Stimulated activated CD4-positive, alpha-beta T cell treated with anti-CD3 and anti-CD28 coated beads, Interleukin-4, amount 100 ng/mL, for 48 hours (primary cell): ENCODE measurements at places on chromosomes 16 and 17.

- no peak for DNase-seq
Observed at GRCh38 chr16:51876934-51877333, 670.0 kb downstream of the TOX3 start.

GRCh38 chr17:64150237-64151015 is 20.5 kb upstream of the ERN1 start:
- no peak for DNase-seq

DNA sequence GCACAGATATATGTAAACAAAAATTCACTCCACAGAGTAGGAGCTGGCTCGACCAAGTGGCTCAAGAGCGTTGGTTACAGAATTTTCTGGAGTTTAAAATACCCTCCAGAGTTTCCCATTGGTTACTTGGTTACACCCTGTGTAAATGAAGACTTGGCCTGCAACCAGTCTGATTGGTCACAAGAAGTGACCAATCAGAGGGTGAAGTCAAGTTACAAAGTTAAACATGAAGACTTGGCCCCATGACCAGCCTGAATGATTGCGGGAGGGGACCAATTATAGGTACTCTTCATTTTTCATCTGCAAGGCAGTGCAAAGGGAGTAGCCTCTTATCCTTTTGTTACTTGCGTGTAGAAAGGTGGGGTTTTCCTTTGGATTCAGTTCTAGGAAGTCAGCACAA is 121.3 kb upstream of the SALL1 start:
- no peak for DNase-seq

DNA sequence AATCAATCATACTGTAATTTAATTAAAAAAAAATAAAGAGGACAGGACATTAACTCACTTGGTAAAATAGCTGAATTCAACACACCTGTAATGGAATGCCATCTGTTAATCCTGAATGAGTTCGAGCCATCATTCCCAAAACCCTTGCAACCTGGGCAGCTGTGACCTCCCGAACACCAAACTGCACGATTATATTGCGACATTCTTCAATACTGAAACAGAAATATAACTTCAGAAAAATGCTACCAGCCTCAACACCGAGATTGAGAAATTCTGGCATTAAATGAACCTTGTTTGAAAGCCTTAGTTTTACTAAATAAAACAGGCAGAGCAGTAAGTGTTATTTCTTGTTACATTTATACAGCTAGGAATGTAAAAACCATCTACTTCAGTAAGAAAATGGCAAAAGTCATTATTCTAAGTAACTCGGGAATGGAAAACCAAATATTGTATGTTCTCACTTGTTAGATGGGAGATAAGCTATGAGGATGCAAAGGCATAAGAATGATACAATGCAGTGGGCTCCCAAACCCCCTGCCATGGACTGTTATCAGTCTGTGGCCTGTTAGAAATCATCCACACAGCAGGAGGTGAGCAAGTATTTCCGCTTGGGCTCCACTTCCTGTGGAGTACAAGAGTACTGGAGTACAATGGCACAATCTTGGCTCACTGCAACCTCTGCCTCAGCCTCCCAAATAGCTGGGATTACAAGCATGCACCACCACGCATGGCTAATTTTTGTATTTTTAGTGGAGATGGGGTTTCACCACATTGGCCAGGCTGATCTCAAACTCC is 46.5 kb downstream of the CNOT1 start:
- no peak for DNase-seq

DNA sequence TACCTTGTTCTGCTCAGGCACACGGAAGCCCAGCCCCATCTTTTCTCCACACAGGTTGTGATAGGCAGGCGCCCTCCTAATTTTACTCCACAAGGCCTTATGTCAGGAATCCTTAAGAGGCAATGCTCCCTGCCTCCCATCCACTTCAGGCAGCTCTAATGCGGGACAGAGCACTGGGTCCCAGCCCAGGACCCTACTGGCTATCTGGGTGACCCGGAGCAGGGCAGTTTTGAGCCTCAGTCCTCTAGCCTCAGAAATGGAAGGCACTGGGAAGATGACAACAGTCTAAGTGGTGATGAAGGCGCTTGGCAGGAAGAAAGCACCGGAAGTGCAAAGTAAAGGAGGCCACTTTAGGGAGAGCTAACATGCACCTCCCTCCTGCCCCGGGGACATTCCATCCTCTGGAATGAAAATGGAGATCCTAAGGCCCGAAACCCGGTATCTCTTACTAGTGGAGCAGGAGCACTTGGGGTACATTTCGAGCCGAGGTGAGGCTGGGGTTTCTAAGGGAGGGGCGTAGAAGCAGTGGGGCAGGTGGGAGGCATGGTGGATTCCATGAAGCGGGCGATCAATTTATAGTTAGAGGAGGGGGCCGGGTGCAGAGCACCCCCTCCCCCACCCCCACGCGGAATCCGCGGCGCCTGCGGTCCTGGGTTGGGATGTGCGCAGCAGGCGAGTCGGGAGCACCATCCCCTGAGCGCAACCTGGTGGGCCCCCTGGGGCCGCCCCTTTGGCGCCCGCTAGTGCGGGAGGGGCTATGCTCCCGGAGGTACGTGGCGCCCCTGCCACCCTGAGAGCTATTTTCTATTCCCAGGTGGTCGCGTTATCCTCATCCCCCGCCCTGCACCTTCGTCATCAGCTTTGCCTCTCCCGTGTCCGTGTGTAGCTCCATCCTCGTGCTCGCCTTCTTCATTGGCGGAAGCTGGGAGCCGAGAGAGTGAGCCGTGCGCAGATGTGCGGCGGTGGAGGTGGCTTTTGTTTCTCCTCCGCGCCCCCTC is 4.9 kb downstream of the MT1F start:
- DNase-seq = no peak

GRCh38 chr17:12537436-12537835 is 128.3 kb upstream of the MYOCD start:
- DNase-seq = no peak

- no peak for DNase-seq
Observed at GRCh38 chr16:23642246-23642774, 1.0 kb downstream of the DCTN5 start.

DNA sequence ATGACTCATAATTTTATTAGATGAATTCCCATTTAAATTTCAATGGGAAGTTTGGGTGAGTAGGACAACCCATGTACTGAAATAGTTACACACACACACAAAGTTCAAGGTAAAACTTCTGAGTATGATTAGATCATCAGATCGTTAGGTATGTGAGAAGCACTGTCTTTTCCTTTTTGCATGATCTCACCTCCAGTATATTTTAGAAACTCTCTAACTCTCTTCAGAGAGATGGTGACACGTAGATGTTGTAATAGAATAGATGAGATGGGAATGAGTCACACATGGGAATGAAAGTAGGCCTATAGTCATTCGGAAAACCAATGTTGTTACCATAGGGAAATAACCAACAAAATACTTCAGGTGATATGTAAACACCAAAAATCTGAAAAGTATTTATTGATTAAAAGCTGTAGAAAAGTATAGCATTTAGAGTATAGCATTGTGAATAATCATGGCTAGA is 22.2 kb downstream of the KRT23 start:
- no peak for DNase-seq

DNA sequence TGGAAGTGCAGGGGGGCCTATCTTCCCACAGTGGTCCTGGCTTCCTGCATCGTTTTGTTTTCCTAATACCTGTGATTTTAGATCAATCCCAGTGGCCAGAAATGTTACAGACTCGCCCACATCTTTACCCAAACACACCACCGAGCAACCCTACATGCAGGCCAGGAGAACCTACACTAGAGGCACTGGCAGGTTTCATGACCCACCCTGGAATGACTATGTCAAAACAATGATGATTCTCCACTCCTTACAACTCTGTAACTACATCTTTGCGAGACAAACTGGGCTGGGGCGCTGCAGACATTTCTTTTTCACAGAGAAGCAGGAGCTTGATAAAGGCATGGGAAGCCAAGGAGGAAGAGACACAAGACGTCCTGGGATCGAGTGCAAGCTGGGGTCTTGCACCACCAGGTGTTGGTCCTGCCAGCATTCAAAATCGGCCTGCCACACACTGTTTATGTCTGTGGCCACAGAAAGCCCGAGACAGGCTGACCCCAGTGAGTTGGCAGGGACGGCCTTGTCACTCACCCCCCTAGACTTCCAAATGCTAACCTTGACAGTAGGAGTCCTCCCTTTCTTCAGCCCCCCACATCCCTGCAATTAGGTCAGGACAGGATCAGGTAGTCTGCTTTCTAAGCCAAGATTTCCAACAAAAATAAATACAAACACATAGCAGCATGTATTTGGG is 32.5 kb downstream of the UBE2O start:
- no peak for DNase-seq

DNA sequence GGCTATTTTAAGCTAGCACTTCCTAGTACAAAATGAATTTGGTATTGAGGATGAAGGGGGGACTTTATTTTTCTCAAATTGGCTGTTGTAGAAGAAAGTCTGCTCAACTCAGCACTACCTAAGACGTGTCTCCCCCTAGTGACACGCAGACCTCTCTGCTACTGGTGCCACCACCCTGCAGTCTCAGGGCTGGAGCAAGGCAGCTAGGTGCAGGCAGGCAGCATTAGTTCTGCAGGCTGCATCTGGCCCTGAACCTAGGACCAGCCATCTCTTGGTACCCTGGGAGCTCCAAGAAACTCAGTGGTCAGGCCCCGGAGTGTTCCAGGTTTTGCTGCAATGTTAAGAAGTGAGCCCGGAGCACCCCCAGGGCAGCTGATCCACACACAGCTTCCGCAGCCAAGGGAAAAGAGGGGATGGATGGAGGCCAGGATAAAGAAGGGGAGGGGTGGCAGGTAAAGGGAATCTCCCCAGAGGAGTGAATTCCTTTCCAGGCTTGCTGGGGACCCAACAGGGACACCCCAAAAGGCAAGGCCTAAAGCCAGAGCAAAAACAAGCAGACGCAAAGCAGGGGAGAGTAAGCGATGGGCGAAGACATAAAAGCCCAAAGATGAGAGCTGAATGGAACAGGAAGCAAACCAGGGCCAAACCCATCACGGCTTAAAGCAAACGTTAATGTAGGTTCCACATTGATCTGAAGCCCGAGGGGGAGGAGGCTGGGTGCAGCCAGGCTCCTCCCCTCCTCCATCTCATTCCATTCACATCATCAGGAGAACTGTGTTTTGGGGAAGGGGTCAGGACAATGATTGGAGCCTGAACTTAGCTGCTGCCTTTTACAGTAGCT is 200.5 kb downstream of the ZFHX3 start:
- no peak for DNase-seq

DNA sequence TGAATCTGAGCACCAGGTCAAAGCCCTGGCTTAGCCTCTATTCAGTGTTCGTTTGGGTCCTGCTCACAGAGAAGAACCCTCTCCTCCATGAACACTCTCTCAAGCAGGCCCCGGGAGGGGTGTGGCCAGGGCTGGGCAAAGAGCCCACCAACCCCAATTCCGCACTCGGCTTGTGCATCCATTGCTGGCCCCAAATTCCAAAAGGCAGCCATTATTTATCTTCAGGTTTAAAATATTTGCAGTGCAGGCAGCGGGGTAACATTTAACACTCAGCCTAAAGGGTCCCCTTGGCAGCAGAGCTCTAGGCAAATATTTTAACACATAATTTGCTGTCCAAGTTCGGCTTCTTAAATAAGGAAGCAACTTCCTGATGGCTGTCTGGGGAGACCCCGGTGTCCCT is 115.7 kb downstream of the ZNF423 start:
- no peak for DNase-seq

DNA sequence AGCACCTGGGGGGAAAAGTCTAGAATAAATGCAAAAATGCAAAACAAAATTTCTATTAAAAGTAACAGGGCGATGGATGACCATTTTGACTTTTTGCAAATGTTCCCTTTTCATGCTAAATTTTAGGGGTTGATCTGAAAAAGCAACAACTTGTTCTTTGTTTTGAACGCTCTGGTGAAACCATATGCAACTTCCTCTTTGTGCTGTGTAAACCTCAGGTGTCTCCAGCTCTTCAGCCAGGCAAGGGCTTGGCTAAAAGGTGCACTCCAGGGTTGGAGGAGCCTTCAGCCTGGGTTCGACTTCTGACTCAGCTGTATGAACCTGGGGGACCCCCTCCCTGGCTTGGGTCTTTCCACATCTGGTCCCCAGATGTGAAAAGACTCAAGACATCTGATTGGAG is 9.5 kb downstream of the IRF8 start:
- no peak for DNase-seq

GRCh38 chr17:75927286-75927922 is 13.4 kb downstream of the FBF1 start:
- DNase-seq = peak; percentile 6

DNA sequence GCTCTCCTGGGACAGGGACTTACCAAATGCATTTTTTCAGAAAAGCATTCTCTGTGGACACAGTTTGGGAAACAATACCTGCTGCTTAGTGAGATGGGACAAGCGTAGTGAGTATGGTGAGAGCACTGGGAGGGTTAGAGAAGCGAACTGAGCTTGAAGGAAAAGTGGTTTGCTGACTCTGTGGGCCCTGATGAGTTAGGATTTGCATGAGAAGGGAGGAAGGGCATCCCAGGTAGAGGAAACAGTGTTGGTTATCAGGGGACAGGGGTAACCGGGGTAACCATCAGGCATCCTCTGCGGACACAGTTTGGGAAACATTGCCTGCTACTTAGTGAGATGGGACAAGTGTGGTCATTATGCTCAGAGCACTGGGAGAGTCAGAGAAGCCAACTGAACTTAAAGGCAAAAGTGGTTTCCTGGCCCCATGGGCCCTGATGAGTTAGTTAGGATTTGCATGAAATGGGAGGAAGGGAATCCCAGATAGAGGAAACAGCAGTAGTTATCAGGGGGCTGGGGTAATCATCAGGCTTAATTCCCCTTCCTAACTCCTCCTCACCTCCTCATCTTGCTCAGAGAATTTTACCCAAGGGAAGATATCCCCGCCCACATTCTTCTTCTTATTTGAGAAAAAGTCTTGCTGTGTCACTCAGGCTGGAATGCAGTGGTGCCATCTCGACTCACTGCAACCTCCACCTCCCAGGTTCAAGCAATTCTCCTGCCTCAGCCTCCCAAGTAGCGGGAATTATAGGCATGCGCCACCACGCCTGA is 319.3 kb downstream of the RBFOX1 start:
- DNase-seq = no peak

DNA sequence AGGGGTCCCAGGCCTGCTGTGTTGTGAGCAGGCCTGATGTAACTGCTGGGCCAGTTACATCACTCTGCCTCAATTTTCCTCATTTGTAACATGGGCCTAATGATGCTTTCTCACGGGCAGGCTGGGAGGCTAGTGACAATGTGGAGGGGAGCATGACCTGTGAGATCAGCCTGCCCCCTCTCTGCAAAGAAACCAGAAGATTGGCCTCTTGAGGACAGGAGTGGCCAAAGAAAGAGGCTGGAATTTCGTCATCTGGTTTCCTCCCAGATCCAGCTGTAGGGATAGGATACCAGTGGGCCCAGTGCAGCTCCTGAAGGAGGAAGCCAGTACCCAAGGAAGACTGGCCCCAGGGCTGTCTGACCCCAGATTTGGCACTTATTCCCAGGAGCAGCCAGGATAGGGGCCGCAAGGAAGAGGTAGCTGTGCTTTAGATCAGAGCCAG is 615 bp upstream of the SREBF1 start:
- DNase-seq = no peak

- no peak for DNase-seq
Observed at GRCh38 chr16:19559242-19559910, 3.9 kb downstream of the VPS35L start.

GRCh38 chr16:19094542-19095365 is 19.0 kb upstream of the ITPRIPL2 start:
- no peak for DNase-seq

GRCh38 chr17:70901870-70902269 is 732.5 kb downstream of the KCNJ2 start:
- no peak for DNase-seq
